ENCODE measurements at places on chromosomes 1 and 21.

- no peak for DNase-seq
Observed at GRCh38 chr1:234271243-234271606, 102.0 kb upstream of the COA6 start.

GRCh38 chr1:206015071-206015470 lies 8.6 kb downstream of the CTSE start:
- DNase-seq: no peak

DNA sequence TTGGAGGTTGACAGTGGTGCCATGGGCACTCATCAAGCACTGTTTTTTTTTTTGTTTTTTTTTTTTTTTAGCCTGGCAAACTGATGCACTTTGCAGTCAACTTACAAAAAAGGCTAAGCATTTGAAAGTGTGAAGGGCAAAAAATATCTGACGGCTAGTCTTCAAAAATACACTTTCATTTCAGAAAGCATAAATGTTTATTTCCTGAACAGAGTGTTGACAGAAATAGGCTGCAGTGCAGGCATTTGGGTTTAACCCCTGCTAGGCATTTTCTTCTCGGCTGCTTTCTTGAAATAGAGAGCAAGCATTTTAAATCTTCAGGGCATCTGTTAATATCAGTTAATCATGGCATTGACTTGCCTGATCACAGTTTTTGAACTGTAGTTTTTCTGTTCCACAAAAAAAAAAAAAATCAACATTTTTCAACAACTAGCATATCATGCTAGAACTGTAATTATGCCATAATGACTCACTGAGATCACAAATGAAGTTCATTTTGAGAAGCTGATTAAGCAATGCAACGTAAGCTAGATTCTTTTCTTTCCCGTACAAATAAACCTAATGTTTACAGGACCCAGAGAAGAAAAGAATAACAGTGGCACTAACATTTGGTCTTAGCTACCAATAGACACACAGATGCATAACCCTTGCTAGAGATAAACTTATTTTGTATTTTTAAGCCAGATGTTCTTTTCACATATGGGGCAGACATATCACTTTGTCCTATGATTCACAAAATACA lies 100.4 kb upstream of the USH2A start:
- peak; percentile 32 for DNase-seq

DNA sequence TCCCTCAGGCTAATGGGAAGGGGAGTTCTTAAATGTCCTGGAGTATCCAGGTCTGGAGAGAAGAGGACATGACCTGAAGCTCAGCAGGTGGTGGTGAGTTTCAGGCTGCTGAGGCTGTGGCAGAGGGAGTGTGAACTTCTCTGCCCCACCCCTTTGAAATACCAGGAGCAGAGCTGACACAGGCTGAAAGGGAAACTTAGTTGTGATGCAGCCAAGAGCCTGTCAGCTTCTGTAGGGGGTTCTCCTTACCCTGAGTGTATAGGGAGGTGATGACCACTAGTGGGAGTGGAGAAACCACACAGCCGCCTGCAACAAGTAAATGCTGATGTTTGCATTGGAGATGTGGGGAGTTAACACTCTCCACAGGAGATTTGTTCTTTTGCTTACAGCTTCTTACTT lies 152.3 kb downstream of the FCRL5 start:
- DNase-seq: no peak

DNA sequence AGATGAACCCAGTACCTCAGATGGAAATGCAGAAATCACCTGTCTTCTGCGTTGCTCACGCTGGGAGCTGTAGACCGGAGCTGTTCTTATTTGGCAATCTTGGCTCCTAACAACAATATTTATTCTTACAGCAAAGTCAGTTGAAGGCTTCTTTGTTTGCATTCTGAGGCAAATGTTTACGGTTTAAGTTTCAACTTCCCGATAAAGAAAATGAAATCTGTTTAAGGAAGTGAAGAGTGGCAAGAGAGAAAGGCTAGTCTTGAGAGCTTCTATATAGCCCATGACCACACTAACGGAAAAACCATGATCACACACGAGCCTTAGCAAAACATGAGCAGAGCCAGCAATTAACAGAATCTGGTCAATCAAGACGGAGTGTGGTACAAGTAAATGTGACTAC lies 122.6 kb upstream of the ZNHIT6 start:
- no peak for DNase-seq

DNA sequence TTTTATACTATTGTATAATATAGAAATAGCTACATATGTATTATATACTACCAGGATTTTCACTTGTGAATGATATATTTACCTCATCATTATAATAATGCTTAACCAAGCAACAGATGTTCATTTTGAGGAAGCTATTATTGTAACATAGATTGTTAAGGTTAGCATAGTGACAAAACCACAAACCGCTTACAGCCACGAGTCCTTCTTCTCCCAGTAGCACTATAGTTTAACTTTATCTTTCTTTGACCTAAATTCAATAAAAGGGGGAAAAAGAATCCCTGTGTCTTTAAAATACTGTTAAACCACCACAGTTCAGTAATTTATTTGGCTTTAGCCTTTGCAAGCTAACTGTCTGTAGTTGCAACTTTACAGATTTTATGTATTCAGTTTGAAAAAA lies 1039.4 kb upstream of the B3GALT2 start:
- DNase-seq: peak; percentile 2

DNA sequence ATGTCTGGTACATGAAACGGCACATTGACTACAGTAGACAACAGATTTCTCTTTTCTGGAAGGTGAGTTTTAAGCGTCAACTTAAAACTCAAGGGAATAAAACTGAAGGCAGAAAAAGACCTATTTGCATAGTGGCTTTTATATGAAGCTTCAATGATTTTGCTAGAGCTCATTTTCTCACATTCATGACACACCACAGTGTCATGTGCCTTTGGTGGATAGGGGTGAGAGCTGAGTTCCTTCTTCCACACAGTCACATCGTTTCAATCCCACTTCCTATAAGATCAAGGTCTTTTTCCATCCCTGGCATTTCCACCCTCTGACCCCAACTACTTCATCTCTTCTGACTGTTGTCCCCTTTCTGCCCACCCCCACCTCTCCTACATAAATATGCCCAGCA lies 31.0 kb downstream of the IL12RB2 start:
- DNase-seq: no peak

DNA sequence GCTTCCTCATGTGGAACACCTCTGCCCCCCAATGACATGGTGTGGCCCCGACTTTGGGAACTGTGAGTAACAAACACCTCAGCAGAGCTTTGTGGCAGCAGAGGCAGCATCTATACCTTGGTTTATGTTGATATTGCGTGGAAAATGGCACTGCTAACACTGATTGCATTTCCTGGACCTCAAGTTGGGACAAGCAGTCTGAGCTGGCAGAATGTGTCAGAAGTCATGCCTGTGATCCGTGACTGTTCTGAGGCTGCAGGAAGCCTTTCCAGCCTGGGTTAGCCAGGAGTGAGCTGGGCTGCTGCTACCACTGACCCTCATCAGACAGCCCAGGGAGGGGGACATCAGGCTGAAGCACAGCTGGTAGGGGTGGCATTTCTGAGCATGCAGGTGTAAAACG lies 268.5 kb downstream of the KCNJ6 start:
- DNase-seq: no peak

DNA sequence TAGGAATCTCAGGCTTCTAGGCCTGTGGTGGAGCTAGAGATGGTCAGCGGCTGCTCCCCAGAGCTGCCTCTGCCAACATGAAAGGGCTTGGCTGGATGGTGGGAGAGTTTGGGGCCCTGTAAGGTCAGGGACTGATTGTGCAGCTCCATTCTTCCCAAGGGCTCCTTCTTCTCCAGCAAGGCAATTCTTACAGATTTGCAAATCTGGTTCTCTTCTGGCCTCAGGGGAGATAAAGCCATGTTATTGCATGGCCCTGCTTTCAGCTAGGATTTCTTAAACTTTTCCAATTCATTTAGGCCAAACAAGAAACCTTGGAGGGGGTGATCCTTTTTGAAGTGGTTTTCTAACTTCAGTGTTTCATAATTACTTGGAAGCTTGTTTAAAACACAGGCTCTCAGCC lies 213.4 kb downstream of the PRDM2 start:
- DNase-seq: no peak

- DNase-seq: peak; percentile 40
Observed at GRCh38 chr1:55280731-55281130, 65.6 kb upstream of the USP24 start.

GRCh38 chr1:208113011-208113410 lies 131.2 kb downstream of the PLXNA2 start:
- DNase-seq: no peak

- peak; percentile 96 for DNase-seq
Observed at GRCh38 chr1:183022202-183023145, 746 bp upstream of the LAMC1 start.

- peak; percentile 69 for DNase-seq
Observed at GRCh38 chr1:89873770-89874169, 52.9 kb downstream of the LRRC8D start.

GRCh38 chr21:44849616-44850130 lies 23.8 kb downstream of the PTTG1IP start:
- DNase-seq: no peak

GRCh38 chr1:171581226-171581625 lies 40.8 kb upstream of the MYOCOS start:
- DNase-seq: no peak

DNA sequence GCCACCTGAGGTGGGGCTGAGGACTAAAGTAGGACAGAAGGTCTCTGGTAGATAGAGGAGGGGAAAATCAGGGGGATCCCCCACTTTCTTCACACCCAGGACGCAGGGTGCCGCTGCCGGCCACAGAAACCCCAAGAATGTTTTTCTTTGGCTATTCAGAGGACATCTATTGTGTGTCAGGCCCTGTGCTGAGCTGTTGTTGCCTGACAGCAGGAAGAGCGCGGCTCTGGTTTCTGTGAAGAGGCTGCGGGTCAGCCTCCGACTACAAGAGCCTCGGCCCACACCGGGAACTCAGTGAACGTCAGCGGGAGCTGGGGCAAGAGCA lies 407 bp upstream of the PIGV start:
- DNase-seq: no peak

GRCh38 chr1:169108863-169109560 lies 2.5 kb downstream of the ATP1B1 start:
- DNase-seq: no peak

- DNase-seq: peak; percentile 46
Observed at GRCh38 chr1:159829822-159830465, 3.3 kb downstream of the SLAMF8 start.

GRCh38 chr1:19975423-19976193 lies 3.8 kb downstream of the PLA2G2A start:
- DNase-seq: no peak

DNA sequence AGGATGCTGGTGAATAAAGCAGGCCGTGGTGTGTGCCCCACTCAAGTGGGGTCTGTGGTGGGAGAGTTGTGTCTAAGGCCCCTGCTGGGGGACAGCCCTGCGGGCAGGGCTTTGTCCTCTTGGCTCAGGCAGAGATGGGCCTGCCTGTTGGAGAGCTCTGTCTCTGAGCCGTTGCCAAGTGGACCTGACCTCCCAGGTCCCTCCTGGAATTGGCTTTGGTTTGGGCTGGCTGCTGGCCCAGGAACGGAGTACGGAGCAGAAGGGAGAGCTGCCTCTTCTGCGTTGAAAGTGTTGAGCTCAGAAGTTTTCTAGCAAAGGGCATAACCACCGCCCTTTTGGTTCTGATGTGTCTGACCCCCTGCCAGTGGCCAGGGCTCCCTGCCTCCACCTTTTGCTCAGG lies 153.9 kb downstream of the PEX14 start:
- no peak for DNase-seq

DNA sequence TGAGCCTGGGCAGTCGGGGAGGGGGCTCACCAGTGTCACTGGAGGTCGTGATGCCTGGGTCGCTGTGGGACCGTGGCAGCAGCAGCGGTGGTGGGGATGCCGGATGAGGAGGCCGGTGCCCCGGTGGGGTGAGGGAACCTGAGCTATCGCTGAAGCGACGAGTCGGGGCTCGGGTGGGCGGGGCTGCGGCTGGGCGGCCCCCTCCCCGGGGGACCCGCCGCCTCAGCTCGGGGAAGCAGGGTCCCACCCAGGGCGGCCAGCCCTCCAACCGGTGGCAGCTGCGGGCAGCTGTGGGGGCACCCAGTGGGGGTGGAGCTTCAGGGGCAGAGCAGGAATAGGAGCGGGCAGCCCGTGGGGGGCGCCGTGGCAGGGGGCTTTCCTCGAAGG lies 5.0 kb downstream of the ENTREP3 start:
- no peak for DNase-seq

GRCh38 chr21:39117440-39117970 lies 65.7 kb downstream of the PSMG1 start:
- DNase-seq: no peak

- DNase-seq: peak; percentile 90
Observed at GRCh38 chr1:40709100-40709801, 17.7 kb downstream of the NFYC start.

DNA sequence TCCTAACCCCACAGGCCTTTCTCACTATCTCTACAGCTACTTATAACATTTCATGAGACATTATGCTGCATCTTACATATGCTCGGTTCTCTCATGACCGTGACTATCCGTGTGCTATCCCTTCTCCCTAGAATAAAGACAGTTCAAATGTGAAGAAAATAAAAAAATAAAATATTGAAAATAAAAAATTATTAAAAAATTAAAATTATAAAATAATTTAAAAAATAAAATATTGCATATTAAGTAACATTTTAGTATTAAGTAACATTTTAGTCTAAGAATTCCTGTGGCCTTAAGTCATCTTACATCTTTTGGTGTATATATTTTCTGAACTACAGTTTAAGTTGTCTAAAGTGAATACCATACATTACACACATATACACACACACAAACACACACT lies 415.5 kb downstream of the DPYD start:
- no peak for DNase-seq

DNA sequence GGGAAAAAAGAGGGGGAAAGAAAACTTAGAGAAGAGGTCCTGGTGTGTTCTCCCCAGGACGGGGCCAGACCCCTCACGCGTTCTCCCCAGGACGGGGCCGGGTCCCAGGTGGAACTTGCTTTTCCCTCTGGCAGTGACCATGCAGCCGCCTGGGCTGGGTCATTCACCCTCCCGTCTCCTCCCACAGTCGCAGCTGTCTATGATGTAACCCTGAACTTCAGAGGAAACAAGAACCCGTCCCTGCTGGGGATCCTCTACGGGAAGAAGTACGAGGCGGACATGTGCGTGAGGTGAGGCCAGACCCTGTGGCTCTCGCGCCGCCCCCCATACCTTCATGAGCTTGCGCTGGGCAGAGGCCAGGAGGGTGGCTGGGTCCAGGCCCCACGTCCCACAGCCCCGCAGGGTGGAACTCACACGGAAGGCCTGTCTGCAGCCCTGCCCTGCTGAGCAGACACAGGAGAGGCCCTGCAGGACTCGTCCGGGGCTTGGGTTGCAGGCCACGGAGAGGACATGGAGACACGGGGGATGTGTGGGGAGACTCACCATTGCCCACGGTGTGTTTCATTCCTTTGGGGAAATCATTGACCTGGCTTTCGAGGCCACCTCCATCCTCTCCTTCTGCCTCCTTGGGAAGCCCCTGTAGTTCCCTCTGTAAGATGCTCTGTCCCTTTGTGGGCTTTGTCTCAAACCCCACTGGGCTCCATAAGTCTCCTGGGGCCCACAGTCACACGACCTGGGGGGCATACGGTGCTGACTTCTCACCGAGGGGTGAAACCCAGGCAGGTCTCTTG lies 40.7 kb upstream of the TRAPPC10 start:
- no peak for DNase-seq

Measured in fibroblast of skin of left quadriceps (primary cell).